A549 treated with dexamethasone at 1 μM for 4 hours (cell line): ENCODE measurements at places on chromosomes 5 and 9. TPM values are rescaled to one million over a fixed set of nuclear protein-coding genes. Genes with fewer than 3 reads are reported as not detected.

C5orf58 gene
- total RNA-seq, result not detected in 5 replicates

ANKRD20A1 gene
- 0.77 to 1.8 TPM (median 1.5 TPM) in 5 replicates for total RNA-seq

NFIB gene
- total RNA-seq, result 8.5 to 17.8 TPM (median 13.8 TPM) in 5 replicates

PKD2L2 gene
- 0.05 TPM in 1 of 5 replicates, not detected in the others for total RNA-seq

LOX gene
- total RNA-seq, result 1.1 to 2.5 TPM (median 1.6 TPM) in 5 replicates

NME5 gene
- not detected in 5 replicates for total RNA-seq

NR4A3 gene
- 1.5 to 2.7 TPM (median 2.0 TPM) in 5 replicates for total RNA-seq

GRAMD2B gene
- 1.1 to 1.8 TPM (median 1.3 TPM) in 5 replicates for total RNA-seq

CDH9 gene
- not detected in 5 replicates for total RNA-seq

SPAAR gene
- total RNA-seq, result 0.10 to 0.20 TPM (median 0.15 TPM) in 4 of 5 replicates, not detected in the other

IL7R gene
- total RNA-seq, result 0.19 to 0.87 TPM (median 0.45 TPM) in 5 replicates
